ENCODE measurements at places on chromosomes 16 and 17.
A peak's percentile ranks its signal among the peaks of the same experiment; 100 is the strongest.

DNA sequence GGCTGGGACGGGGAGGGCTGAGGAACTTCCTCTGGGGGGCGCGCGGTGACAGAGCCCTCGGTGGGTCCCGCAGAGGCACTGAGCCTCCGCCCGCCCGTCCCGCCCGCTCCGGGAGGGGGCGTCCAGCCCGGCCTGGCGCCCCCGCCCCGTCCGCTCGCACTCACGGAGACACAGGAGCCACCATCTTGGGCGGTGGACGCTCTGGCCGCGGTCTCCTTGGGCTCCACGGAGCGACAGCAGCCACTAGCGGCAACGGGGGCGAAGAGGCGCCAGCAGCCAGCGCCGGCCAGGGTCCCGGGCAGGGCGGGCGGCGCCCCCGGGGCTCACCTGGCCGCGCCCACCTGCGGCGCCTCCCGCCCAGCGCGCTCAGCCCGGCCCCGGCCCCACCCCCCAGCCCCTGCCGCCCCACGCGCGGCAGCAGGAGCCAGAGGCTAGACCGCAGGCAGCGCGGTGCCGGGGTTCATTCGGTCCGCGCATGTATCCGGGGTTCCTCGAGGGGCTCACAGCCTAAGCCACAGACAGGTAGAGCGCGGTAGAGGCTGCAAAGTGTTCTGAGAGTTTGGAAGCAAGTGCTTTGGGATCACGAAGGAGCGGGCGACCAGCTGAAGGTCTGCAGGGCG is at the start of gene C17orf113:
TSS of gene C17orf113 (minus strand) at position 209 of the 620 bp plus-strand sequence. CDS start 7,225 bp downstream, outside the sequence.
- H3K27me3 ChIP-seq: peaks cover 47% of the 10 kb centered on the region
- no peaks in the 10 kb centered on the region for H3K36me3 ChIP-seq
- peak within 1 kb of the TSS; percentile 52 for H3K4me3 ChIP-seq
- no peak for DNase-seq

GRCh38 chr17:21510686-21511362 is 134.7 kb downstream of the KCNJ12 start:
- peaks cover 13% of the 10 kb centered on the region for H3K27me3 ChIP-seq
- no peak for DNase-seq
- peak overlapping the region; percentile 55 for H3K4me3 ChIP-seq
- H3K36me3 ChIP-seq: no peaks in the 10 kb centered on the region

GRCh38 chr16:86414991-86415740 is 95.2 kb upstream of the FOXF1 start:
- H3K4me1 ChIP-seq: no peaks in the 10 kb centered on the region
- no peak overlapping the region for H3K27ac ChIP-seq
- no peak overlapping the region for H3K4me3 ChIP-seq

DNA sequence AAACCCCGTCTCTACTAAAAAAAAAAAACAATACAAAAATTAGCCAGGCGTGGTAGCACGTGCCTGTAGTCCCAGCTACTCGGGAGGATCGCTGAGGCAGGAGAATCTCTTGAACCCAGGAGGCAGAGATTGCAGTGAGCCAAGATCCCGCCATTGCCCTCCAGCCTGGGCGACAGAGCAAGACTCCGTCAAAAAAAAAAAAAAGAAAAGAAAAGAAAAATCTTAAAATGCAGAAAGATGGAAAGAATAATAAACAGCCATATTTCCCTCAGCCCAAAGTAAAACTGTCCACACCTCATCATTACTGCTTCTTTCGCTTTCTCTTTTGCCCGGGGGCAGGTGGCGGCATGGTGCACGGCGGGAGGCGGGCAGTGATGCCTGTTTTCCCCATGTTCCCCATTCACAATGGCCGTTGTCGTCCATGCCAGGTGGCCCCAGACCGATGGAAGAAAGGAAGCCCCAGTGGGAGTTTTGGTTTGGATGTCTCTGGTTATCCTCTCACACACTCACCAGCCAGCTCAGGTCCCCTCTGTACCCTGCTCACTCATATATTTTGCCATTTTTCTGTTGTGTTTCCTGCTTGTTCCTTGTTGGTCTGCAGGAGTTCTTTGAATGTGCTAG is 37.0 kb upstream of the PEMT start:
- no peaks in the 10 kb centered on the region for H3K36me3 ChIP-seq
- no peak overlapping the region for H3K4me3 ChIP-seq
- no peak for DNase-seq
- no peak overlapping the region for H3K27ac ChIP-seq
- peaks cover 3% of the 10 kb centered on the region for H3K27me3 ChIP-seq
- no peaks in the 10 kb centered on the region for H3K4me1 ChIP-seq

- peaks cover 12% of the 10 kb centered on the region for H3K27me3 ChIP-seq
- no peak overlapping the region for H3K4me3 ChIP-seq
- no peaks in the 10 kb centered on the region for H3K36me3 ChIP-seq
Measured at GRCh38 chr17:45703348-45703747, 80.8 kb upstream of the CRHR1 start.

GRCh38 chr16:69479775-69480174 is 55.4 kb downstream of the CYB5B start:
- H3K4me1 ChIP-seq: peaks cover 23% of the 10 kb centered on the region
- H3K4me3 ChIP-seq: no peak overlapping the region
- no peak overlapping the region for H3K27ac ChIP-seq
- no peaks in the 10 kb centered on the region for H3K27me3 ChIP-seq

- peaks cover 3% of the 10 kb centered on the region for H3K4me1 ChIP-seq
- no peaks in the 10 kb centered on the region for H3K27me3 ChIP-seq
- no peak overlapping the region for H3K27ac ChIP-seq
- H3K4me3 ChIP-seq: no peak overlapping the region
- no peaks in the 10 kb centered on the region for H3K36me3 ChIP-seq
Measured at GRCh38 chr16:75208242-75208825, 1.4 kb upstream of the CTRB2 start.

DNA sequence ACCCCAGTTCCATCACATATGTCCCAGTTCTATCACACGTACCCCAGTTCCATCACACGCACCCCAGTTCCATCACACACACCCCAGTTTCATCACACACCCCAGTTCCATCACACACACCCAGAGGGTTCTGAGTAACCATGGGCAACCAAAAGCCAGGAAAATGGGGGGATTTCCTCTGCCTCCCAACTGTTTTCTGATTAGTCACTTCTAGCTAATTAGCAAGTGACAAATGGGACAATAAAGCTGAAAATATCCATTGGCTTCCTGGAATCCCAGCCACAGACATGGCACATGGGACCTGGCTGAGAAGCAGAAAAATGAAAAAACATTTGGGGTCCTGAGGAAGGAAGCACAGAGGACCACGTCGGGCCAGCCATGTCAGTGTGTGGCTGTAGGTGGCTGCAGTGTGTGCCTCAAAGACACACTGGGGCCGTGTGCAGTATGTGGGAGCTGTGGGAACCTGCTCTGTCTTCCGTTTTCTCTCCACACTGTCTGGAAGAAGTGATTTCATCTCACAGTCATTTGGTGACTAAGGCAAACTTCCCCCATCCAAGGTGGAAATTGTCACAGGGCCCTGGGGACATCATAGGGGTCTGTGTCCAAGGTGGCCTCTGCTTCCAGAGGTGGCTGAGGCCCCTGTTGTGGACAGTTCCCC is 106.7 kb downstream of the CMIP start:
- no peaks in the 10 kb centered on the region for H3K36me3 ChIP-seq
- no peak overlapping the region for H3K4me3 ChIP-seq
- peak; percentile 78 for DNase-seq
- peak overlapping the region; percentile 73 for H3K27ac ChIP-seq
- H3K27me3 ChIP-seq: no peaks in the 10 kb centered on the region

DNA sequence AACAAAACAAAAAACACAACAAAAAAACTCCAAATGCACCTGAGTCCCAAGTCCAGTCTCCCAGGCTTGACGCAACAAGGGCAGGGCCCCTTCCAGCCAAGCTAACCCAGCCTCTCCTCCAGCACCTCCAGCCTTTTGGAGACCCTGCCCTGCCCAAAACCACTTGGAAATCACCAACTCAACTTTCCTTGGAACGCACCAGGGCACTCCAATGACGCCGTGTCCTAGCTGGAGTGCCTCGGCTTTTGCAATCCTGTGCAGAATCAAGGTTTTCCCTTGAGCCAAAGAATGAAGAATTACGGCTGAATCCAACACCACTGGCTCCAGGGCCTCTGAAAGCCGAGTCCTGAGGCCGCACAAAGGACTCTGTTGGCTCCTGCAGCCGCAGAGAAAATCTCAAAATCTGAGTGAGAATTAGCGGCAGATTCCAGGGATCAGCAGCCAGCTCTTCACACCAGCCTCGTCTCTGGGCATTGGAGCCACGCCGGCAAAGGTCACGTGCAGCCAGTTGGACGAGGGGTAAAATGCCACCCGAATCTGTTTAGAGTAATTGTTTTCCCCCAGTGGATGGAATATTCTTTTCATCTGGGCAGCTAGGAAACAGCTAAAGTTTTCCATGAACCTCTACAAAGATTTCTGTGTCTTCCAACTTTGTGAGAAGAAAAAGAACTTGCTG is 9.7 kb upstream of the BAIAP2 start:
- peaks cover 18% of the 10 kb centered on the region for H3K27me3 ChIP-seq
- peaks cover 7% of the 10 kb centered on the region for H3K4me1 ChIP-seq
- H3K4me3 ChIP-seq: no peak overlapping the region
- H3K36me3 ChIP-seq: no peaks in the 10 kb centered on the region
- no peak for DNase-seq

DNA sequence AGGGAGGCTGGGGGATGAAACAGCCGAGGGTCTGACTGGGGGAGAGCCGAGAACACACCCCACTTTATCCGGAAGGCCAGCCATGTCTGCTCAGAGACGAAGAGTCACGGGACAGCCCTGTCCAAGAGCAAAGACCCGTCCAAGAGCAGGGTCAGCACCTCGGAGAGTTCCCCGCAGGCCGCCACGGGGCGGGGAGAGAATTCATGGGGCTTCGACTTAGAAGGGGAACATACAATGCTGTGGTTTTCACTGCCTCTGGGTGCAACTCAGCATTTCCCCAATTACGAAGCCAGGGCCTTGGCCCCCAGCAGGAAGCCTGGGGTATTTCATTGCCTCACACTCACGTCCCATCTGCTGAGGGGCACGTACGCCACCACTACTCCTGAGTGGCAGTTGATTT is 59.3 kb downstream of the JPH3 start:
- H3K4me3 ChIP-seq: no peak overlapping the region
- DNase-seq: peak; percentile 9
- peaks cover 11% of the 10 kb centered on the region for H3K27me3 ChIP-seq

DNA sequence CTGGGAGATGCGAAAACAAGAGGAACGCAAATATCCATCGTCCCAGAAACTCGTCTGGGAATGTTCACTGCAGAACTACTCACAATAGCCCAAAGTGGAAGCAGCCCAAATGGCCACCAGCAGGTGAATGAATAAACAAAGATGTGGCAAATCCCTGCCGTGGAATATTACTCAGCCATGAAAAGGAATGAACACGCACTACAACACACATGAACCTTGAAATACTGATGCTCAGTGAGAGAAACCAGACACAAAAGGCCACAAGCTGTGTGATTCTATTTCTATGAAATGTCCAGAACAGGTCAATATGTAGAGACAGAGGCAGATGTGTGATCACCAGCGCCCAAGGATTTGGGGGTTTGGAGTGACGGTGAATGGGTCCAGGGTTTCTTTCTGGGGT is 169.8 kb downstream of the IRF8 start:
- H3K27ac ChIP-seq: no peak overlapping the region
- H3K4me1 ChIP-seq: no peaks in the 10 kb centered on the region
- DNase-seq: no peak
- no peak overlapping the region for H3K4me3 ChIP-seq

GRCh38 chr17:67725373-67725791 is 7.6 kb downstream of the NOL11 start:
- H3K36me3 ChIP-seq: peaks cover 71% of the 10 kb centered on the region
- no peak for DNase-seq
- no peak overlapping the region for H3K27ac ChIP-seq
- H3K4me1 ChIP-seq: no peaks in the 10 kb centered on the region
- no peaks in the 10 kb centered on the region for H3K27me3 ChIP-seq

GRCh38 chr16:11093572-11094074 is 149.3 kb downstream of the CLEC16A start:
- no peaks in the 10 kb centered on the region for H3K27me3 ChIP-seq
- no peak for DNase-seq
- H3K27ac ChIP-seq: no peak overlapping the region
- H3K4me3 ChIP-seq: no peak overlapping the region
- H3K4me1 ChIP-seq: peaks cover 20% of the 10 kb centered on the region

DNA sequence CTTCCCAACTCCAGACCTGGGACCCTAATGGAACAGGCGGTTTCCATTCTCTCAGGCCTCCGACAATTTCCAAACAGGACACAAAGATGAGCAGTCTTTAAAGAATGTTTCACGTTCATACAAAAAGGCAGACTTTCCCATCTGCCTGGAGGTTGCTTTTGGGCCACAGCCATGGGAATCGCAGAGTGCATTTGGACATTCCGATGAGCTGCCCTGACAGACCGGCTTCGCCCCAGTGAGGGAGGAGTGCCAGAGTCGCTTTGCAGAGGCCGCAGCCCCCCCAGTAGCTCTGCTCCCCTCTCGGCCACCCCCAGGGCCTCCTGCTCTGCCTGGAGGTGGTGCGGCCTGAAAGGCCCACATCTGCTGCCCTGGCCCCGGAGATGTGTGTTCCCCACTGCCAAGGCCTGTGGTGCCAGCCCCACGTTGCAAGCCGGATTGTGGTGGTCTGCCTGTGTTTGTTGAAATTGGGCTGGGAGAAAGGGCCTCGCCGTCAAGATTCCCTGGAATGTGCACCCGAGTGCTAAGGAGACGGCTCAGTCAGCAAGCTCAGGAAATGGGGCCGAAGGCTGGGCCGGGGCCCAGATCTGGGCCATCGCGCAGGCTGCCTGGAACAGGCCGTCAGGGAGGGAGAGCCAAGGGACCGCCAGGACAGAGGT is 89.8 kb downstream of the C16orf95 start:
- H3K4me3 ChIP-seq: no peak overlapping the region
- DNase-seq: peak; percentile 93
- H3K36me3 ChIP-seq: no peaks in the 10 kb centered on the region

DNA sequence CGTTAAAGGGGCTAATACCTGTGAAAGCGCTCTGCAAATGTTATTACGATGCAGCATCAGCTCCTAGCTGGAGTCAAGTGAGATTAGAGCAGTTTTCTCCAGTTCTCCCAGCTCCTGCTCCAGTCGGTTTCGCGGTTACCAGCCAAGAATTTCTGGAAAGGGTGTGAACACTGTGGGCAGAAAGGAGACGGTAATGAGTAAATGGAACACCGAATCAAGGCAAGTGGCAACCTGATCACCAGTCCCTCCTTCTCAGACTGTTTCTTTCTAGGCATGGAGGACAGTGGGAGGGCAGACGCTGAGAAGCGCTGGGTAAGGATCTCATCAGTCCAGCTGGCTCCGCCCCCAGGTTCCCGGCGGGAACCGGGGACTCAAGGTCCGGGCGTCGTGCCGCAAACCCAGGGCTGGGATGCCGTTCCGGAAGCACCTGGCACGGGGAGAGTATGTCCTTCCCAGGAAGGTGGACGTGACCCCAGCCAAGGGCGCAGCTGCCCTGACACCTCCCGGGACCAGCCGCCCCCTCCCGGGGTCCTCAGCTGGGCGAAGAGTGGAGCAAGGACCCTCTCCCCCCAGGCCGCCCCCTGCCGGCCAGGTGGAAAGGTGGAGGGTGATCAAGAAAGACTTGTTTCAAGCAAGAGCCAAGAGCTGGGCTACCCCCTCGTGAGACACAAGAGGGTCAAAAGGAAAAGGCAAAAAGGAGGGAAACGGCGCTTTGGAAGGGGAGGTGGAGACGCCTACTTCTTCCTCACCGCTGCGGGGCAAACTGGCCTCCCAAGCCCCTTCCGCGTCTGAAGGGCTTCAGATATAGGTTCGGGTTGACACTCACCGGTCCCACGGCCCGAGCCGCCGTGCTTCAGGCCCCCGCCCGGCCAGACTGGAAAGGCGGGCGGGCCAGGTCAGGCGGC is 481 bp downstream of the MYO19 start:
- H3K27me3 ChIP-seq: no peaks in the 10 kb centered on the region
- peaks cover 16% of the 10 kb centered on the region for H3K4me1 ChIP-seq
- H3K27ac ChIP-seq: peak overlapping the region; percentile 93
- H3K36me3 ChIP-seq: peaks cover 17% of the 10 kb centered on the region

GRCh38 chr17:36949461-36949927 is 740 bp downstream of the AATF start:
- H3K36me3 ChIP-seq: peaks cover 23% of the 10 kb centered on the region
- peak overlapping the region; percentile 90 for H3K4me3 ChIP-seq
- H3K27ac ChIP-seq: peak overlapping the region; percentile 79
- H3K27me3 ChIP-seq: peaks cover 37% of the 10 kb centered on the region
- H3K4me1 ChIP-seq: peaks cover 17% of the 10 kb centered on the region
